Stimulated activated CD8-positive, alpha-beta memory T cell treated with anti-CD3 and anti-CD28 coated beads, Interleukin-12 subunit alpha, Interleukin-12 subunit beta, amount 100 ng/mL, for 1 hour (primary cell): ENCODE measurements at places on chromosomes 16 and 17.
A peak's percentile ranks its signal among the peaks of the same experiment; 100 is the strongest.

GRCh38 chr16:68902003-68902968 is 59.0 kb downstream of the TANGO6 start:
- DNase-seq, result no peak

DNA sequence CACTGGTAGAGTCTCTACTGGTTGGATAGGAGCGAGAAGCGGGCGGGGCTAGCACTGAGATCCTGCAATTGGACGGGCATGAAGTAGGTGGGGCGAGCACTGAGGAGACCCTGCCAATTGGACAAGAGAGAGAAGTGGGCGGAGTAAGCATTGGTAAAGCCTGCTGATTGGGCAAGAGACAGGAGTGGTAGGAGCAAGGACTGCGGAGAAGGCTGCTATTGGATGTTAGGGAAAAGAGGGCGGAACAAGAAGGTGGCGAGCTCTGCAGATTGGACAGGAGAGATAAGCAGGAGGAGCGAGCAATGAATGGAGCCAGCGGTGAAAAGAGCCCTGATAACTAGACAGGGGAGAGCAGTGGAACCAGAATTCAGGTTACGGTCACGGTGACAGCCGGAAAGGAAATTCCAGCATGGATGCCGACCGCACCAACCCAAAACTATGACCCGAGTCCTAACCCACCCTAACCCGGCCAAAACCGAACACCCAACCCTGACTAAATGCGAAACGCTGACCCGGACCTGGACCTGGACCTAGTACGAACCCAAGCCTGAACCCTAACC is 4.8 kb downstream of the SCGB1C2 start:
- DNase-seq, result no peak

GRCh38 chr16:51061328-51061727 is 89.7 kb downstream of the SALL1 start:
- no peak for DNase-seq

DNA sequence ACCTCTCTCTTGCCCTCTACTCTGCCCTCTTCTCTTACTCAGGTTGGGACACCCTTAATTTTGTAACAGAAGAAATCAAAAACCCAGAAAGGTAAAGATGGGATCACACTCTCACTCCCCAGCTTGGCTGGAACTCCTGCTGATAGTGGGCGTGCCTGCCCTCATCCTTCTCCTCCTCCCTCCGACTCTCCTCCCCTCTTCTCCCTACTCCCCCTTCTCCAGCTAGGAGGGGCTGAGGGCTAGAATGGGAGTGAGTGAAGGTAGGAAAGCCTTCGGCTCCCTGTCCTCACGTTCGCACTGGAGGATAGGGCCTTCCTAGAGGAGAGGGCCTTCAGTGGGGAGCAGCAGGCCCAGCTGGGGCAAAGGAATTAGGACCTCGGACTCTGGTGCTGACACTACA is 20.3 kb downstream of the SLC7A6OS start:
- DNase-seq, result no peak

DNA sequence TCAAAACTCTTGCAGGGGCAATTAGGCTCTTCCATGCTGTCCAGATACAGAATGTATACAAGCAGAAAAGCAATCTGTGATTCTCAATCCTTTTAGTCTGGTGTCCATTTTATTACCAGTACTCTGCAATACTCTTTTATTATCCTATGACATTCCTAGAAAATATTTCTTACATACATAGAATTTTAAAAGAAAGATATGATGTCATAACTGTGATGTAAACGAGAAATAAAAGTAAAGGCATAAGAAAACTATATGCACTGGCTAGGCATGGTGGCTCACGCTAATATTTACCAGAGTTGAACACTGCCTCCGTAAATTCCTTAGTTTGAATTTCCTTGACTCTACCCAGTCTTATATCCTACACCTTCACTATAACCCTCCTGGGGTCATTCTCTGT is 55.0 kb downstream of the EFCAB5 start:
- DNase-seq, result no peak

DNA sequence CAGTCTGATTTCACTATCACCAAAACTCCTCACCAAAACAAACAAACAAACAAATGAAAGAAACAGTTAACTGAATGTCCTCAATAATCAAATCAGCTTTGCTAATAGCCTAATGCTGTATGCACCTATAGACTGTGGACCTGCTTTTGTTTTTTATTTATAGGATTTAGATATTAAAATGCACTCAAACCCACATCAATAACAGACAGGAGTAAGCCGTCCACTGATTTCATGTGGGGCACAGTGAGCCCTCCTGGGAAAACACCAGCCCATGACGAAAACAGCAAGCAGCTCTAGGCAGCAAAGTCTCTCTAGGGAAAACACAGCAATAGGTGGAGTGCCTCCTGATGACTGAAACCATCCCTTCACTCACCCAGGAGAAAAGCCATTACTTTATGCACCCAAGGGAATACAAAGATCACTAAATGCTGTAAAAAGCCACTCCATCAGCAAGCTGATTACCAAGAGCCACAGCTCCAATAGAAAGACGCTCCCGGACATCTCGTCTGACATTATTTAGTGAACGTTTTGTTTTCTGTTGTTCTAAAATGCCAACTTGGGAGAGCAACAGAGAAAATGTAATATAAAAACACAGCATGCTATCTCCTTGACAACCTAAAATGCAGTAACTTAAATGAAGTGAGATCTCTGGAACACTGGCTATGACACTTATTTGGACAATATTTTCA is 47.8 kb downstream of the ANKFY1 start:
- no peak for DNase-seq

- peak; percentile 50 for DNase-seq
Measured at GRCh38 chr17:3963237-3964201, 718 bp downstream of the ATP2A3 start.

GRCh38 chr16:88065747-88066142 is 114.5 kb downstream of the BANP start:
- DNase-seq, result no peak
